Testis (tissue), 5 donors: ENCODE measurements at places on chromosomes 1 and 21. TPM values are rescaled to one million over a fixed set of nuclear protein-coding genes. Genes with fewer than 3 reads are reported as not detected.

DNA sequence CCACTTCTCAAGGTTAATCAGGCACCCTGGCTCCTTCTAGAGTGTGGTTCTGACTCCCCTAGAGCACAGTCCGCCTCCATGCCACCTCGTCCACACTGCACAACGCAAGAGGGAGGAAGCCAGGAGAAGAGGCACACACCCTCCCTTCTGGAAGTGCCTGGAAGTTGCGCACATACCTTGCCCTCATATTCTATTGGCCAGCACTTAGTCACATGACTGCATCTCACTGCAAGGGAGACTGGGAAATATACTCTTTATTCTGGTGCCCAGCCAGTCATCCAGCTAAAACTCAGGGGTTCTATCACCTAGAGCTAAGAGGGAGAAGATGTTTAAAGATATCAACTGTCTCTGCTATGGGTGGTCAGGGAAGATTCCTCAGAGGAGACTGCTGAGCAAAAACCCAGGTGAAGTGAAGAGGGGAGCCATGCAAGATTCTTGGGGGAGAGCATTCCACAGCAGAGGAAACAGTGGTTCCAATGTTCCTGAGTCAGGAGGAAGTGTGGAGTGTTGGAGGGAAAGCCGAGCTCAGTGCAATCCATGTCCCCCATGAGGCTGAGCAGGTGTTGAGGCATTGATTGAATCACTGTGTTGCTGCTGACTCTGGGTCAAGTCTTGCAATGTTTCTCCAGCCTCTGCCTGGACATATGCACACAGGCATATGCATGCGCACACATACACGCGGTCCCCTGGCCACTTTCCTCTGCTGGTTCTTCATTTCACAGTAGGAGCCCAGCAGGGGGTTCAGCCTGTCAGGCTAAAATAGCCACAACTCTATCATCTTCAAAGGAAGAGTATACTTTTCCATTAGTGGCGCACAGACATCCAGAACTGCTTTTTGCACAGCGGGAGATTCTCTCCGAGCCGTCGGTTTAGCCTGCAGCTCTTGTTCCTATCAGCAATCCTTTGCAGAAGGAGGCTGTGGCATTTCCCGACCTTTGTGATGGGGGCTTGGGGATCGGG lies 22.3 kb upstream of the KLHDC7A start:
- no peak for DNase-seq

Gene C4BPA
- polyA plus RNA-seq: 1.0 TPM

Gene NID1
- 21.0 TPM for polyA plus RNA-seq

DNA sequence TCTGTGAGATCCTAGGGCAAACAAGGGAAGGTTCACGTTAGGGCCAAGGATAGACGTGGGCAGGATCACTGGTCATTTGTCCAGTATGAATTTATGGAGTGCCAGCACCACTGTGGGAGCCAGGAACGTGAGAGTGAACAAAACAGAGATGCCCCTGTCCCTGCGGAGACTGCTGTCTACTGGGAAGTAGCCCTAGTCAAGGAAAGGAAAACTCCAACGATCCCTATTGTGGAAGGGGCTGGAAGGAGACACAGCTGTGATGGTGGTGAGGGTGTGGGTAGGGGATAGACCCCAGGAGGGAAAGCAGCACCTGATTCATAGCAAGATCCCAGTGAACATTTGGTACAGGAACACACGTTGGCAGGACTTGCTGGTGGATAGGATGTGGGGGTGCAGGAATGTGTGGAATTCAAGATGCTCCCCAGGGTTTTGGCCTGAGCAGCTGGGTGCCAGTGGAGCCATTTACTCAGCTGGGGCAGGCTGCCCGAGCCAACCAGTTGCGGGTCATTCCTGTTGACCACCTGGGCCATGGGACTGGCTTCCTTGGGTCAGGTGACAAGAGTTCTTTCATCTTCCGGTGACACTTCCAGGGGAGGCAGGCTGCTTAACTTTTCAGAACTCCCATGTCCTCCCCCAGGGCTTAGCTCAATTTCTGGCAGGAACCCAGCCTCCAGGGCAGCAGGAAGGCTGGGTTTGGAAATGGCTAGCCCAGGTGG lies 1.2 kb upstream of the ATP13A2 start:
- DNase-seq: no peak

Gene HSD3B1
- not detected for polyA plus RNA-seq

Gene DYRK3
- 143 TPM for polyA plus RNA-seq

- no peak for DNase-seq
Measured at GRCh38 chr21:28375708-28376385, 616.8 kb downstream of the LTN1 start.

- no peak for DNase-seq
Measured at GRCh38 chr1:154425172-154425571, 20.0 kb downstream of the IL6R start.

Gene PKN2
- 12.0 TPM for polyA plus RNA-seq
